Stimulated activated CD4-positive, alpha-beta T cell treated with anti-CD3 and anti-CD28 coated beads, Interleukin-4, amount 100 ng/mL, for 24 hours (primary cell): ENCODE measurements at places on chromosomes 4 and X.
A peak's percentile ranks its signal among the peaks of the same experiment; 100 is the strongest.

DNA sequence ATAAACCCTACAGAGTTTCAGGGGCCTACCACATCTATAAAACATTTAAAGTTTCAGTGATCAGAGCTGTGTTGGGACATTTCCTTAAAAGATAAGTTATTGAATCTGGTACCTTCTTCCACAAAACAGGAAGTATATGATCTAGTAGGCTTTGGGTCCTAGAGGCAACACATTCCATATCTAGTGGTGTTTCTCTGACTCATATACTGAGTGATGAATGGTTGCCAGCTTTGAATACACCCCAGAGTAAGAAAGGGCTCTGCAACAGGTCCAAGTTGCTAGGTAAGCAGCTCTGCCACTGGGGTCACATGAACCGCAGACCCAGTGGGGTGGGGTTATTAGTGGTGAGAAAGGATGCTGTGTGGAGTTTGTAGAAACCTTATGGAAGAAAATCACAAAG is 32.4 kb upstream of the BLTP1 start:
- DNase-seq = no peak

DNA sequence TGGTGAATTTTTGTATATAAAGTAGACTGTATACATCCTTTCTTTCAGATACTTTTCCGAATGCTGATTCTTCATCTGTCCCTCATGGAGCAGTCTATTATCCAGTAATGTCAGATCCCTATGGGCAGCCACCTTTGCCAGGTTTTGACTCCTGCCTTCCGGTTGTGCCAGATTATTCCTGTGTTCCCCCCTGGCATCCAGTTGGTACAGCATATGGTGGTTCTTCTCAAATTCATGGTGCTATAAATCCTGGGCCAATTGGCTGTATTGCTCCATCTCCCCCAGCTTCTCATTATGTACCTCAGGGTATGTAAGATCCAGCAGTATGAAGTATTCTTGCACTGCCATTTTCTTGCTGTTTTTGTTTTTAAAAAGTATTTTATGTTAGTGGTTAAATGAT is 78.7 kb downstream of the ALG13 start:
- DNase-seq = no peak

GRCh38 chr4:108619372-108620100 is 840 bp upstream of the RPL34 start:
- peak; percentile 32 for DNase-seq

- no peak for DNase-seq
Measured at GRCh38 chrX:8946563-8946962, 87.4 kb downstream of the FAM9B start.

DNA sequence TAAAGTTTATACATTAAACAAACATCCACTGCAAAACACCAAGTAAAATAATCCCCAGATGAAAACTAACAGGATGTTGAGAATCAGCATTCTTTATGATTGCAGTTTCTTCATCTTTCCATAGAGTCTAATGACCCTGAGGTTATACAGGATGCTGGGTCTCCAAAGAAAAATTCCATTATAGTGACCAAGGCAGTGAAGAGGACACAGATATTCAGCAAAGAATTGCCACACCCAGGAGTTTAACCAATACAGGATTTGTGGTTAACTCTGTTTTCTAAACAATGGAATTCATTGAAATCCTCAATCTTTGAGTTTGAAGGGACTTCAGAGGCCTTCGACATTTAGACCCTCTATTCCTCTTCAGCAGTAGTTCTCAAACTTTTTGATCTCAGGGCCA is 76.2 kb upstream of the ESX1 start:
- DNase-seq = no peak

DNA sequence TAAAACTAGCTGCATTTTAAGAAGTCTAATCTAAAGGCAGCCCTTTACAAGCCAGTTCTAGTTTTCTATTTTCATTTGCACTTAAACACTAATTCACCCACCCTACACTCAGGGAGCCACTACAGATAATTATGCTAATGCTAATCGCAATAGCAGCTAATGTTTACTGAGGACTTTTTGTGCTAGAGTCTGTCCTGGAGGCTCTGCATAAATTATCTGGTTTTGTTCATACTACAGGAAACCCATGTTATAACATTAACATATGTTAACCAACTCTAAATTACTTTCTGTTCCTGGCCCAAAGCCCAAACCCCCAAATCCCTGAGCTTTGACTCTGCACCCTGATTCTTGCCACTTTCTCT is 480 bp upstream of the RADX start:
- no peak for DNase-seq

DNA sequence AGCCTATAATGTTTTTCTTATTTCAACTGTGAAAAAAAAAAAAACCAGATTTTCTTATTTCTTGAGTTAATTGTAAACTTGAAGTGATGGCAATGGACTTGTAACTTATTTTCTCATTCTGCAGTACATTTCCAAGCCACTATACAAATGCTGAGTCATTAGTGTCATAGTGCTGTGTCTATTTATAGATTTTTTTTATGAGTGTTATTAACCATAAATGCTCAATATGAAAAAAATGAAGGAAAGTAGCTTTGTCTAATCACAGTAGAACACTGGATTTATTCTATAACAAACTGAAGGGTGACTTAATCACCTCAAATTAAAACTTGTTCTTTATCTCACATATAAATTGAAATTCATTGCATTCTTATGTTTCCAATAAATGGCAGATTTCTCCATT is 718.6 kb downstream of the CCSER1 start:
- DNase-seq = no peak

GRCh38 chr4:15654593-15655222 is 449 bp downstream of the FBXL5 start:
- peak; percentile 42 for DNase-seq

- no peak for DNase-seq
Measured at GRCh38 chr4:174865418-174865985, 36.5 kb upstream of the GLRA3 start.

GRCh38 chr4:9903317-9903716 is 118.0 kb downstream of the SLC2A9 start:
- no peak for DNase-seq
